ENCODE measurements at places on chromosomes 16 and 17.

DNA sequence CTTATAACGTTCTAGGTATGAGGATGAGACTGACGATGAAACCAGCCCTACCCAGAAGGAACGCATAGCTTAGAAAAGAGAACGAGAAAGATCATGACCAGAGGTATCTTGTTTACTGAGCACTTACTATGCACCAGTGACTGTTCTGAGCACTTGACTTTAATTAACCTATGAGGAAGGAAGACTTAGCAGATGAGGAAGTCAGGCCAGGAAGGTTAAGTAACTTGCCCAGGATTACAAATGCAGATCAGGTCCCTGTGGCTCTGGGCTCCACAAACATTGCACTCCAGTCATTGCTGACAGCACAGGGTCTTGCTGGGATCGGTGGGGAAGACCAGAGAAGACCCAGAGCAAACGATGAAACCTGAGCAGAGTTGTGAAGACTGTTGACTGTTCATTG, 7.1 kb downstream of the KRT13 start:
- no peak for DNase-seq

GRCh38 chr17:10357768-10358167, 15.0 kb downstream of the MYH13 start:
- no peak for DNase-seq

DNA sequence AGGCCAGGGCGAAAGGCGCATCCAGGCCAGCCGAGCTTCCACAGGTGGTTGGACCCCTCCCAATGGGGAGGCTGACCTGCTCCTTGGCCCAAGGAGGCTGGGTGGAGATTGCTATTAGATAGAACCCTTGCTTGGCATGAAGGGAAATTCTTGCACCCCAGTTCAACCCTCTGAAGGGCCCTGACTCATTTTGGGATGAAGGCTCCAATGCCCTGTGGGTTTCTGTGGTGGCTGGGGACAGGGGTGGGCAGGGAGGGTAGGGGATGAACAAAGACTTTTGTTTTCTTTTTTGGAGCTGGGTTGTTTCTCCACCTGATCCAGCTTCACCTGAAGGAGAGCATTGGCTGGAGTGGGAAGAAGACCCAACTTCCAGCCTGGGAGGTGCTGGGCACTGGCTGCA, 16.7 kb upstream of the TBX21 start:
- no peak for DNase-seq

DNA sequence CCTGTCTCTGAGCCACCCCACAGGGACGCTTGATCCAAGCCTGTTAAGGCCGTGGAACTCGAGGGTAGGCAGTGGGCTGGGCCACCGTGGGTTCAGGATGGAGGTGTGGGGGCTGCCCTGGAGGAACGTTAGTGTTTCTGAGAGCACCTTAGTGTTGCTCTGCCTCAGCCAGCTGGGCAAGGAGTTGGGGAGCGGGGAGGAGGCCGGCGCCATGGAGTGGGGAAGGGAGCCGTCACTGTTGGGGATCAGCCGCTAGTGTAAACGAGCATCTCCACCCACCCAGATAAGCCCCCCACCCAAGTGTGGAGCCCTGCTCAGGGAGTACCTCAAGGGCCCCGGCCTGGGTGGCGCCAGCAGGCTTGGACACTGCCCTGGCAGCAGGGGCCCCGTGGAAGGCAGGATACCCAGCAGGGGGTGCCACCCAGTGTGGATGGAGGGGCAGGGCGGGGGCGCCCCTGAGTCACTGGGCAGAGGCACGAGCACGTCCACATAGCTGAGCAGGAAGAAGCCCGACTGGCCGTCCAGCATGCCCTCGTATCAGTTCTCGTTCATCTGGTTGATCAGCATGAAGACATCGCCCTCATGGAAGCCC, 98.6 kb downstream of the KPNA2 start:
- no peak for DNase-seq

GRCh38 chr17:74458835-74459234, 7.6 kb upstream of the CD300A start:
- no peak for DNase-seq

GRCh38 chr17:49022391-49022941, 25.3 kb downstream of the IGF2BP1 start:
- no peak for DNase-seq

DNA sequence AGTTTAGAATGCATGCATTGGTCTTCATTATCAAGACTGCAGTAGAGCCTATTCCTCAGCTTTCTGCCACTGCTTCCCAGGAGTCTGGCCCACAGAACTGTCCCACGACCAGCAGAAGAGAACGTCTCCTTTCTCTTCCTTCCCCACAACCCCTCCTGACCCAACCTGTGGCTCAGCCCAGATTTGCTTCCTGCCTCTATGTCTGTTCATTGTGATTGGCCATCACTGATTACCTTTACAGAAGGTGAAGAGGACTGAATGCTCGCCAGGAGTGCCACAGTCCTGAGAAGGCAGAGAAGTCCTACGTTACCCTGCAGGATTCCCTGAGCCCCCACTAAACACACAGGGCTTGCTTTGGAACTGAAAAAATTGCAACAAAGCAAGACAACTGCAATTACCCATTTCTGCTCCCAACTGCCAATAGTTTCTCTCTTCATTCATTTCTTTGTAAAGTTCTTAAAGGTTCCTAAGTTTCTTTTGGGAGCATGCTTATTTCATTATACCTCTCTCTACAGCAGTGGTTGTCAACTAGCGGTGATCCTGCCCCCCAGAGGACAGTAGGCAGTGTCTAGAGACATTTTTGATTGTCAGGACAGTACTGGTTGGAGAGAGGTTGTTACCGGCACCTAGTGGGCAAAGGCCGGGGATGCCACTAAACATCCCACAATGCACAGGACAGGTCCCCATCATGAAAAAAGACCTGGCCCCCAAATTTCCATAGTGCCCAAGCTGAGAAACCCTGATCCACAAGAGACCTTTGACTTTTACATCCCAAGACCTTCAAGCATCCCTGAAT, 4.5 kb upstream of the NAT9 start:
- no peak for DNase-seq

DNA sequence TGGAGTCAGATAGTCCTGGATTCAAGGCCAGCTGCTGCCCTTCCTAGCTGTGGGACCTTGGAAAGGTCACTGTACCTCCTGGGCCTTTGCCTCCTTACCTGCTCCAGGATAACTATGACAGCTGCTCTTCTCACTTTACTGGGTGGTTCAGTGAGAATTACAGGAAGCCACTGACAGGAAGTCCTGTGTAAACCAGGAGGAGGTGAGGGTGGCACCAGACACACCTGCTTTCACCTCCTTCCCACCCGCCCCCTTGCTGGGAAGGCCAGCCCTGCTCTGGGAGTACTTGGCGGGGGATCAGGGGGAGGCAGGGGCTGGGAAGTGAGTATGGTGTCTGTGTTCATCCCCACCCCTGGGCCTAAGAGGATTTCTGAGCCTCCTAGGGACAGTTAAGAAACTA, 42.6 kb downstream of the CPNE2 start:
- no peak for DNase-seq

DNA sequence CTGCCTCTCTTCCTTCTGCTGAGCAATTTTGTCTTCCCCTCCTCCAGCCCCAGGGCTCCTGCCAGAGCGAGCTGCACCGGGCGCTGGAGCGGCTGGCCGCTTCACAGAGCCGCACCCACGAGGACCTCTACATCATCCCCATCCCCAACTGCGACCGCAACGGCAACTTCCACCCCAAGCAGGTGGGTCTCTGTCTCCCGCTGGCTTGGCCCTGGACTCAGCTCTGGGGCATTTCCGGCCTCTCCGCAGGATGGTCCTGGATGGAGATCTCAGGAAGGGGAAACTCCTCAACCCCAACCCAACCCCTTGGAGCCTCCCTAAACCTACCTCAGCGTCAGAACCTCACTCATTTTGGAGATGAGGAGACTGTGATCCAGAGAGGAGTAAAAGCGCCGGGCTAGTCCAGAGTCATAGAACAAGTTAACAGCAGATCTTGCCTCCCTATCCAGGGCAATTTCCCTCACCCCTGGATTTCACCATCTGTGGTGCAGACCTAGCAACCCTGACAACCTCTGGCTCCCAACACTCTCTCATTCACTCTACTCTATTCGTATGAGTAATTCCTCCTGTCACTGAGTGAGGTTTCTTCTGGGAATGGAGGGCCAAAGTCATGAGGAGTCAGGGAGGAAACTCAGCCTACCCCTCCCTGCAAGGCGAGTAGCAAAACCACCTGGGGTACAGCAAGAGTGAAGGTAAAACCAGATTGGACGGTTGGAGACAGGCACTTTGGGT, 10.8 kb downstream of the IGFBP4 start:
- DNase-seq: no peak

DNA sequence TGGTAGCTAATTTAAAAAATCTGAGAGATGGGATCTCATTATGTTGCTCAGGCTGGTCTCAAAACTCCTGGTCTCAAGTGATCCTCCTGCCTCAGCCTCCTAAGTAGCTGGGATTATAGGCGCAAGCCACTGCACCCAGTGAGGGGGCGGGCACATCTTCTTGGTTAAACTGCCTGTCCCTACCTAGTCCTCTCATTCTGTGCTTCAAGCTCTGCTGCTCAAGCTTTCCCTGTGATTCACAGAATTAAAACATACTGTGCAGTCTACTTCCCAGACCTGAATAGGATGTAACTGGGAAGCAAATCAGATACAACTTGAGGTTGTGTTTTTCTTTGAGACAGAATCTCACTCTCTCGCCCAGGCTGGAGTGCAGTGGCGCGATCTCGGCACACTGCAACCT, 2.3 kb downstream of the MRPL38 start:
- DNase-seq: no peak

DNA sequence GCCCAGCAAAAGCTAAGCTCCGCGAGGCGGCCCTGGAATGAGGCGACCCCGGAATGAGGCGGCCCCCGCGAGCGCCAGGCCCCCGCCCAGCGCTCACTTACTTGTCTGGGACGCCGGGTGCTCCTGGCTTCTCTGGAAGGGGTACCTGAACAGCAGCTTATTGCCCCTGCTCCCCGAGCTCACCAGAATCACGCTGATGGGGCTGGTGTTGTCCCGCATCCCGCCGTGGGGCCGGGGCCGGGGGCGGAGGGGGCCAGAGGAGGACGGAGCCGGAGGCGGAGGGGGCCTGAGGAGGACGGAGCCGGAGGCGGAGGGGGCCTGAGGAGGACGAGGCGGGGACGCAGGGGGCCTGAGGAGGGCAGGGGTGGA, 440 bp downstream of the NPRL3 start:
- peak; percentile 41 for DNase-seq

DNA sequence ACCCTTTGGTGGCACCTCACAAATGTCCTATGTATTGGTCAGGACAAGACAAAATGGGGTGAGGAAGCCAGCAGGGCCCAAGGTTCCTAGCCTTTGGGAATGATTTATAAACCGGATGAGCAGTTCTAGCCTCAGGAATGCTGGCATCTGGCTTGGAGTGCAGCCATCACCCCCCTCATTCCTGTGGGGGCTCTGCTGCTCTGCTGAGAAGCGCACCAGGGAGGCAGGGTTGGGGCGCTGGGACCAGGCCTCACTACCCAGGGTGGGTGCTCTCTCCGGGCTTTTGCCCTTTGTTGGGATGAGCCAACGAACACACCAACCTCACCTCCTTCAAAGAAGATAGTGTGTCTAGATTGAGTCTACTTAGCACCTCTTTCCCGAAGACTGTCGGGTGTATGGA, 39.2 kb downstream of the TMEM11 start:
- no peak for DNase-seq

DNA sequence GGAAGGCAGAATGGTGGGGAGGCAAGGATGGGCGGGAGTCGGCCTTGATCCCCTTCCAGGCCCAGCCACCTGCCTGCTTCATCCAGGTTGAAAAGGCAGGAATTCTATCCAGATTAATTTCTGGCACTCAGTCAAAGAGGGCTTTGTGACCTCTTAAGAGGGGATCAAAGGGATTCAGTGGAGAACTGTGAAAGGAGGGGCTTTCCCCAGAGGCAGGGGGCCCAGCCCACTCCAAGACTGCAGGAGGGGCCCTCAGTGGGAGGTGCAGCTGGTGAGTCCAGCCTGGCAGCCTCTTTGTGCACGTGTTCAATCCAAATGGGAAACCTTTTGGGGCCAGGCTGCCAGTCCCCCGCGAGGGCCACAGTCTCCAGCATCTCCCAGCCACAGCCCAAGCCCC, 148.5 kb upstream of the PLCG2 start:
- no peak for DNase-seq

DNA sequence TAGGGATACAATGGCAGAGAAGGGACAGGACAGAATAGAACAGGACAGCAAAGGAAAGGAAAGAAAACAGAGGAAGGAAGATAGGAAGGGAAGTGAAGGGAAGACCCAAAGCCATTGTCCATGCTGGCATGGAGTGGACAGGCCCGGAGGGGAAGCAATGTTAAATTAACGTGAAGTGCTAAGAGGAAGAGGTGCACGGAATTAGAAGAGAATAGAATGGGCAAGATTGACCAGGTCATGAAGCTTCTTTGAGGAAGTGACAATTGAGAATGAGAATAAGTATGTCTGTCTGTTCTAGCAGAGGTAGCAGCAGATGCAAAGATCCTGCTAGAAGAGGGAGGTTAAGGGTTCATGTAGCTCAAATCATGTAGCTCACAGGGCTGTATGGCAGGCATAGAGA, 117.2 kb downstream of the MAF start:
- DNase-seq: no peak

DNA sequence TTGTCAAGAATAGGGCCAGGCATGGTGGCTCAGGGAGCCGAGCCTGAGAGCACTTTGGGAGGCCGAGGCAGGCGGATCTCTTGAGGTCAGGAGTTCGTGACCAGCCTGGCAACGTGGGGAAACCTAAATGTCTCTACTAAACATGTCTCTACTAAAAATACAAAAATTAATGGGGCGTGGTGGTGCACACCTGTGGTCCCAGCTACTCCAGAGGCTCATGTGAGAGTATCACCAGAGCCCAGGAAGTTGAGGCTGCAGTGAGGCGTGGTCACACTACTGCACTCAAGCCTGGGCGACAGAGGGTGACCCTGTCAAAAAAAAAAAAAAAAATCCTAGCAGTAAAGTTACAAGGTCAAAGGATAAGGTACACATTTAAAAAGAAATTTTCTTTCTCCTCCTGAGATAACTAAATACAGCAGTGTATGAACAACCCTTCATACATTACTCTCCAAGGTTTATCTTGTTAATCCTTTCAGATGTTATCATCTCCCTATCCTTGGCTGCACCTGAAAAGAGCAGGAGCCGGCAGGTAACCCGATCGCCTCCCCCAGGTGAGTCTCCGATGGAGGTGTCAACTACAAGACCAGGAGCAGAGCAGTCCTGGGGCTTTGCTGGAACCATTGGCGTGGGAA, 122.3 kb downstream of the GOSR1 start:
- DNase-seq: no peak

GRCh38 chr17:78412403-78412802, 34.0 kb downstream of the PGS1 start:
- no peak for DNase-seq

- no peak for DNase-seq
Measured at GRCh38 chr16:63653044-63653839, 1468.6 kb downstream of the CDH11 start.

- DNase-seq: no peak
Measured at GRCh38 chr17:82248815-82249674, 20.2 kb downstream of the SLC16A3 start.

DNA sequence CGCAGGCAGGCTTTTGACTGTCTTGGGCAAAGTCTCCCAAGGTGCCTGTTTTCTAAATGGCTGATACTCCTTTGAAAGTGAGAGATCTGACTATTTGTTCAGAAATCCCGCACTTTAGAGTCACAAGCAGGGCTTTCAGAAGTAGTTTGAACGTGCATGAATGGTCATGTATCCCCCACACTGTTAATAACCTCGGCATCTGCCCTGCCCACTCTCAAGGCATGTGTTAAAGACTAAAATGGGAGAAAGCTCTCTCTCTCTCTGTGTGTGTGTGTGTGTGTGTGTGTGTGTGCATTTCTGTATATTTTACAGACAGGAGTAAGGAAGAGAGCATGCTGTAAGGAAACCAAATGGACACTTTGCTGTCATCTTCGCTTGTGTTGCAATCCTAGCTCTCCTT, 163.7 kb downstream of the MAF start:
- DNase-seq: no peak
